ENCODE measurements at places on chromosomes 4 and X.
A peak's percentile ranks its signal among the peaks of the same experiment; 100 is the strongest.

DNA sequence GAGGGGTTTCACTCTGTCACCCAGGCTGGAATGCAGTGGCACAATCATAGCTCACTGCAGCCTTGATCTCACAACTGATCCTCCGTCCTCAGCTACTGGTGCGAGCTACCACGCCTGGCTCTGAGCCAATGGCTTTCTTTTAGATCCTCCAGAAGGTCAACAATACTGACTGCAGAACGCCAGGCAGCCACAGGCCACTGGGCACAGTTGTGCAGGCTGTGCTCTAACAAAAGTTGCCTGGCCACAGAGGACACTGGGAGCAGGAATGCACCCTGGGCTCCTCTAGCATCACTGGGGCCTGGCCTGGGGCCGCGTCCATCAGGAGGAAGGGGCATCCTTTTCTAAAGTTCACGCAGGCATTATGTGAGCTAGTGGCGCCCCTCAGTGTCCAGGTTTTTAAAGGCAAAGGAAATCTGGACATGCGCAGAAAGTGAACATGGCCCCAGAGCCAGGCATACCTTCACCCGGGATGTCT, 14.9 kb upstream of the PORCN start:
- DNase-seq: no peak

GRCh38 chr4:141311246-141312204, 90.8 kb downstream of the ZNF330 start:
- no peak for DNase-seq

GRCh38 chr4:5752376-5753184, 41.6 kb downstream of the EVC start:
- no peak for DNase-seq

- no peak for DNase-seq
Measured at GRCh38 chr4:24923002-24923401, 10.2 kb upstream of the CCDC149 start.

DNA sequence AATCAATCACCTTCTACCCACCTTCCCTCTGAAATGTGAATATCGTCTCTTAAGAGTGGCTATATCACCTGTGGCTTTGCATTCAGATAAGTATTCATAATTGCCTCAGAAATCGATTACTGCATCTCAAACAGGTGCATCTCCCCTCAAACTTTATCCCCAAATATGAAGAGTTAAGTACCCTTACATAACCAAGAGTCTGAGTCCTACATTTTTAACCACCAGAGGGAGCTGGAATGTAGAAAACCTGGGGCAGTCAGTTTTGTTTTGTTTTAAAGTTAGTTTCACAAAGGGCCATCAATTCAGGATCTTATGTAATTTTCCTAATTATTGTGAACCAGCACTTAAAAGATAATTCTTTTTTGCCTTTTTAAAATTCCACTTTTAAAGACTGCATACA, 5.7 kb downstream of the TCEANC start:
- DNase-seq: peak; percentile 30

DNA sequence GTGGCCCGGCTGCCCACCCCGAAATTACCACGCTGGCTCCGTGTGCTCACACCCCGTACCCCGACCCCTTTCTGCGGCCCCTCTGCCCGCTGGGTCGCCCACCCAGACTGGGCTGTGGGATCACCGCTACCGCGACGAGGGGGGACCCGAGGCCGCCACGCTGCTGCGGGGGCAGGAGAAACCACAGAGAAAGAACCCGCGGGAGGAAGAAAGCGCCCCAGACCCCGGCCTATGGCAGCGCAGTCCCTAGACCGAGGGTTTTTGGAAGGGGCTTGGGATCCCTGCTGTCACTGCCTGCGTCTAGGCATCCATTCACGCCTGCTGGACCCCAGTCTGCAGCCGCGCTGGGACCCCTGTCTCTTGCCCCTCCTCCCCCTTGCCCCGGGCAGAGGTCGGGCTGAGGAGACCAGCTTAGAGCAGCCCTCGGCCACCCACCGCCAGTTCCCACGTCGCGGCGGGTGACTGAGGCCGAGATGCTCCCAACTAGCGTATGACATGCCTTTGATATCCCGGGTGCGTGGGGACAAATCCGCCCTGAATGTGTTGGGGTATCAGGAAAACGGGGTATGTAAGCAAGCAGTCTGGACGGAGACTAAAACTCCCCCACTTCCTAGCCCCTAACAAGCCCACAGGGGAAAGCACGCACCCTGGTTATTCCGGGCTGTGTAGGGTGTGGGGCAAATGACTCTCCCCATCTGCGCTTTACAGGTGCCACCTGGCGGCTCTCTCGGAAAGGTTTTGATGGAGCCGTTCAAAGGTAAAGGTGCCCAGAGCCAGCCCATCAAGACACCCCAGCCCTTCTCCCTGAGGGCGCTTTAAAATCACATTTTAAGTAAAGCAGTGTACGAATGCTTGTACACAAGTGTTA, 862 bp upstream of the INPP4B start:
- peak; percentile 5 for DNase-seq

- no peak for DNase-seq
Measured at GRCh38 chr4:25551605-25552004, 104.0 kb upstream of the SLC34A2 start.

Measured in skin of body (tissue), 3 donors.